Stromal cell of bone marrow (primary cell): ENCODE measurements at places on chromosomes 2 and 18.
A peak's percentile ranks its signal among the peaks of the same experiment; 100 is the strongest.

DNA sequence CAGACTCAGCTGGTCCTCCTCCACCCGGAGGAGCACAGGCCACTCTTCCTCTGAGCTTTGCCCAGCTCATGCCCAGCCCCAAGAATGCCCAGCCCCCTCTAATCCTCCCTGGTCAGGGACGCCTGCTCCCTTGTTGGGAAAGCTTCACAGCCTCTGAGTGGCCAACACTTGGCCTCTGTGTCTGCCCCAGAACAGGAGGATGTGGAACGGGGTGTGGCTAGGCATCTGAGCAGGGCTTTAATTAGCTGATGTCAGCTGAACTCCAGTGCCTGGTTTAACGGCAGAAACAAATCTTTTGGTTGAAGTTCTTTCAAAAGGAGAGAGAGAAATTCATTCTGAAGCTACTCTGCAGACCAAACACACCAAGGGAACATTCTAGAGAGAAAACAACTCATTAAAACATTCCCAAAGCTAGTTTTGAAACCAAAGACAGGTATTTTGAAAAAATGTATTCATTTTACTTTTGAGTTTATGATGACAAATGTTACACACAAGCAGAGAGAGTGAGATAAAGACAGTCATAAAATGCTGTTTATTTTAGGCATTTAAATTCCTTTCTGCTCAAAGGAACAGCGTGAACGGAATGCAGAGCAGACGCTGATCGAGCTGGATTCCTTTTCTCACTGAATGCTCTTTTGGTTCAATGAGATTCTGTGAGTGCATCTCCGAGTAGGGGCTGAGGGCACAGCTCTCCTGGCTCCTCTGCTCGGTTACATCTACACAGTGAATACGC is 63.8 kb downstream of the RTP5 start:
- DNase-seq: peak; percentile 17

GRCh38 chr2:3289526-3289925 is 88.1 kb downstream of the EIPR1 start:
- DNase-seq: no peak

DNA sequence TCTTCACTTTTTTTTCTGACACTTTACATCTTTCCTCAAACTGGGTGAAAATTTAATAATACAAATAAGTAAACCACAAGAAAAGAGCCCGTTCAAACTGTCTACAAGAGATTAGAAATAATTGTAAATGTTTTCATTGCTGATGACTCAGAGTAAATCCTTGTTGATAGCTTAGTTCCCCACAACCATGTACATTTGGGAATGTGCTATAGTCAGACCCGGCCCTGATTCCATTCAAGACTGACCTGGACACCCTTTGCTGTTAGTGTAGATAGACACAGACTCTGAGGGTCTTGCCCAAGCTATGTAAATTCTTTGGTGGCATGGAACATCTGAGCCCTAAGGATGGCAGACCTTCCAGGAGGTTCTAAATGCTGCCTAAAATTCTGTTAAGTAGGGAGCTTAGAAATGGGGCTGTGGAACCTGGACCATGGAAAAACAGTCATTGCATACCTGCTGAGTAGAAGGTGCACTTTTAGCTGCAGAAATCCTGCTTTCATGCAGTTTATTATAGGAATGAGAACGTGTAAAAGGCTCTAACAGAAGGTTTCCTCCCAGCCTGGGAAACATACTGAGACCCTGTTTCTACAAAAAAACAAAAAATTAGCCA is 3.7 kb downstream of the MALT1 start:
- DNase-seq: no peak

- no peak for DNase-seq
These were observed 271.6 kb downstream of the EIPR1 start for GRCh38 chr2:3105814-3106569.

- no peak for DNase-seq
These were observed 59.8 kb downstream of the BCL2 start for GRCh38 chr18:63259567-63260379.

DNA sequence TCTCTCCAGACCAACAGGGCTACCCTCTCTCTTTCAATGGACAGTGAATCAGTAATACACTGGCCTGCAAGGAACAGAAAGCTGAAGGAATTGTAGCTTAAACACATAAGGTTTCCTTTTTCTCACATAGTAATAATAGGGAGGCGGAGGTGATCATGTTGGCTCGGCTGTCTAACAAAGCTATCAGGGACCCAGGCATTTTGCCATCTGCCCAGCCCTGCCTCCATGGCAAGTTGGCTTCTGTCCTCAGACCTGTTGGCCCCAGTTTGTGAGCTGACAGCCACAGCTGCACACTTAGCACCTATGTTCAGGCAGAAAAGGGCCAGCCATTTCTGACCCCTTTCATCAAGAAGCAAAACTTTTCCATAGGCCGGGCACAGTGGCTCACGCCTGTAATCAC is 2.0 kb upstream of the CHRNG start:
- no peak for DNase-seq

- DNase-seq: no peak
These were observed 29.9 kb downstream of the PHLPP1 start for GRCh38 chr18:62745089-62745751.

GRCh38 chr2:222364285-222364895 is 60.0 kb upstream of the SGPP2 start:
- no peak for DNase-seq

GRCh38 chr18:61972389-61973264 is 79.8 kb upstream of the RNF152 start:
- DNase-seq: no peak

DNA sequence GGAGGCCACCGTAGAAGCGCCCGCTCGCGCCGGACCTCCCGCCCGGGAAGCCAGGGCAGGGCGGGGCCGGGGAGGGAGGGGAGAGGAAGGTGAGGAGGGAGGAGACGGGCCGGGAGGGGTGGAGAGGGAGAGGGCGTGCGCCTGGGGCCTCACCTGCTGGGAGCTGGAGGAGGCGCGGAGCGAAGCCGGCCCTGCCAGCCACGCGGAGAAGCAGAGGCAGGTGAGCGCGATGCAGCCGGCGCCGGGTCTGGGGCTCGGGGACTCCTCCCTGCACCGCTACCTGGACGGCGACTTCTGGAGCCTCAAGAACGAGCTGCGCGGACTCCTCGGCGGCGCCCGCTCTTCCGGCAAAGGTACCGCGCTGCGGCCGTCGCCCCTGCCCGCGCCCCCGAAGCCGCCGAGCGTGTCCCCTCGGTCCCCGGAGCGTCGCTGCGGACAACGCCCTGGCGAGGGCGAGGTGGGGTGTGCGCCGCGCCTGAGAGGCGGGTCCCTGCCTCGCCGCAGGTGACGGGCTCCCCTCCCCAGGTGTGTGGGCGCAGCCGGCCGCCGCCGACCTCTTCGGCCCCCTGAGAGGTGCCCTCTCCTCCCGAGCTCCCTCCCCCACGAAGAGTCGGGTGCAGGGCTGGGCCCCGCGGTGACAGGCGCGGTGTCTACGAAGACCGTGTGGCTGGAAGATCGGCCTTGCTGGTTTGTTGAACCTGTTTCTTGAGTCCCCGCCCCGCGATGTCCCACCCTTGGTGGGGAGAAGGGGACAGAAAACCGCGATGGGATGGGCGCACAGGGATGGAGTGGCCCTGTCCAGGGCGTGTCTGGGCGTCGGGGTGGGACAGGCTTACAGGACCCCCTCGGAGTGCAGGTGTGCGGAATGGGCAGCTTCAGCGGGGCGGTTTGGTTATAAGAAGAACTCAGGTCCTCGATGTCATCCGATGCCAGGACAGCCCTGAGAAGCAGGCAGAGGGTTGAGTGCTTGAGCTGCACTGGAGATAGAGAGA is at the start of gene ACOXL:
Gene ACOXL (plus strand): TSS at position 152 of the 992 bp plus-strand sequence. CDS start 35,817 bp downstream, outside the sequence.
- DNase-seq: no peak

DNA sequence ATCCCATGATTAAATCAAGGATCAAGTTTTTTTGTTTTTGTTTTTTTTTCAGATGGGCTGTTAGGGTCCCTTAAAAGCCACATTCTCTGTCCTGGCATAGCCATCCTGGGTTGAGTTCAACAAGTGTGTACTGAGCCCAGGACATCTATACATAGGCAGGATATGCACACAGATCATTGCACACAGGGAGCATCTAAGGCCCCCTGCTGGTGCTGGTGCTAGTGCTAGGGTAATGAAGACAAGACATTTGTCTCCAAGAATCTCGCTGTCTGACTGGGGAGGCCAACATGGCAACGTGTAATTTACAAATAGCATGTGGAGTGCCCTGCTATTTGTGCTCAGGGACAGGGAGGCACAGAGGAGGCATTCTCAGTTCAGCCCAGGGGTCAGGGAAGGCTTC is 124.5 kb downstream of the VAPA start:
- DNase-seq: no peak

GRCh38 chr2:133209325-133209724 is 358.9 kb downstream of the NCKAP5 start:
- DNase-seq: no peak

DNA sequence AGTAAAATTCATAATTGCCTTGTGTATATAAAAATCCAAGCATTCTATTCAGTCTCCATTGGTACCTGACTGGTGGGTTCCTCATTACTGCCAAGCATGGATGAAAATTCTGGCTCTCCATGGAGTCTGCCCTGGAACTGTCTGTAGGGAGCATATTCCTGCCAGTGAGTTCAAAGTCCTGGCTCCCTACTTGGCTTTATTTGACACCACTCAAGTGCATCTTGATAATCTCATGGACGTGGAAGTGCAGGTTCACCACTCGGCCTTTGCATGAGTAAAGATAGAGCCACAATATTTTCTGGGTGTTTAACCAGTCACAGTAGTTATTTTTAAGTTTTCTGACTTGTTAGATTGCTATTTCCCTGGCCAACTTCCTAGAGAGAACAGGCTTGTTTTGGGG is 63.5 kb downstream of the CNTNAP5 start:
- no peak for DNase-seq

GRCh38 chr2:20164061-20164733 is 60.7 kb downstream of the SDC1 start:
- no peak for DNase-seq

- DNase-seq: peak; percentile 87
These were observed 22.2 kb downstream of the NFE2L2 start for GRCh38 chr2:177242121-177242987.

DNA sequence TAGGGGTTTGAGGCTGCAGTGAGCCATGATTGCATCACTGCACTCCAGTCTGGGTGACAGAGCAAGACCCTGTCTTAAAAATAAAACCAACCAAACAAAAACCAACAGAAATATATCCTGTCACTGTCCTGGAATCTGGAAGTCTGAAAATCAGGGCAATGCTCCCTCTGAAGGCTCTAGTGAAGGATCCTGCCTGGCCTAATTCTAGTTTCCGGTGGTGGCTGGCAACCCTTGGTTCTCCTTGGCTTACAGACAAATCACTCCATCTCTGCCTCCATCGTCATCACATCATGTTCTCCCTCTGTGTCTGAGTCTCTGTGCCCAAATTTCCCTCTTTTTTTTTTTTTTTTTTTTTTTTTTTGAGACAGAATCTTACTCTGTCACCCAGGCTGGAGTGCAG is 15.9 kb upstream of the VPS4B start:
- no peak for DNase-seq

DNA sequence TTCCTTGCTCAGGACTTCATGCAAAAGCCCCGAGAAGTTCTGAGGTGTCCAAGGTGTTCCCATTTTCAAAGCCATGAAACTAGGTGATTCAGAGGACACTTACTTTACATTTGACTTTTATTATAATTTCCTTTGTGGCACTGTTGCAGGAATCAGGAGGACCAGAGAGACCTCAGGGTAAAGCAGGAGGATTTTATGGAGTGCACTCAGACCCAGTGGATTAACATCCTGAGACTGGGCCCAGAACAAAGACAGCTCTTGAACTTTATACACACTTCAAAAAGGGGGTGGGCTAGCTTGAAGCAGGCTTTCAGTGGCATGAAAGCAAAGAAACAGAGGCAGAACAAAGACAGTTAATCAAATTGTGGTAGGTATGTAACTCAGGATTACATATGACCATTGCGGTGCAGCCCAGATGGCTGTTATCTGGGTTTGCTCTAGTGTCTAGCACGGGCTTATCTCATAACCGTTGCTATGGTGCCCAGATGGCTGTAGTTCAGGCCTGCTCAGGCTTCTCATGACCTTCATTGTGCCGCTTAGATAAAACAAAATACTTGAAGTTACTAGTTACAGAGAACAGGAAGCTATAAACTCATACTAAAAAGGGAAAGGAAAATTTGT is 39.4 kb downstream of the TMEM182 start:
- DNase-seq: no peak

DNA sequence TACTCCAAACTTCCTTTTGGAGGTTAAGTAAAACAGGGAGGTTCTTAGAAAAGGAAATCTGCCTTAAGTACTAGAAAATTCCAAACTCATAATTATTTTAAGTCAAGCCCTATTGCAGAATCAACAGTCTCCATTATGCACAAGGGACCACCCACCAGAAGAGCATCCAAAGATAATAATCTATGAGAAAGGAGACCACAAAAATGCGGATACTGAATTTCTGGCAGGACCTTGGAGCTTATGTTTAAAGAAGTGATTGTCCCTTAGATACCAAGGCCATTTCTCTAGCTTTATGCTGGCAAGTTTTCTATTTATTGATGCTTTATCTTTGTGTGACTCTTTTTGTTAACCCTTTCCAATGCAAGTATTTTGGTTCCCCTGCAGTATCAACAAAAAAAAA is 404.0 kb upstream of the MMADHC start:
- peak; percentile 50 for DNase-seq

- DNase-seq: no peak
These were observed 99.9 kb upstream of the CRACDL start for GRCh38 chr2:99035920-99036319.

DNA sequence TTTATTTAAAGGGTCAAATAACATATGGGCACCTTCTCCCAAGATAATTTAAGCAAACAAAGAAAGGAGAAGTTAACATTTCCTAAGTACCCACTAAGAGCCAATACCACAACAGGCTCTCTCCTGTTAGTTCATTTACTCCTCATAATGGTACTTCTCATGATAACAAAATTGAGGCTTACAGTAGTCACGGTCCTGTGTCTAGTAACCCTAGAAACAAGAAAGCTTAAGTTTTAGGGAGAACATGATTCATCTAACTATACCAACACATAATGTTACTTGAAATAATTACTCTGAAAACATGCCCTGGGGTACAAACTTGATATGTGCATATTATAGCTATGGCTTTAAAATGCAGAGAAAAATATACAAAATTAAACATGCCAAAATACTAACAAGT is 19.8 kb downstream of the IWS1 start:
- DNase-seq: no peak

DNA sequence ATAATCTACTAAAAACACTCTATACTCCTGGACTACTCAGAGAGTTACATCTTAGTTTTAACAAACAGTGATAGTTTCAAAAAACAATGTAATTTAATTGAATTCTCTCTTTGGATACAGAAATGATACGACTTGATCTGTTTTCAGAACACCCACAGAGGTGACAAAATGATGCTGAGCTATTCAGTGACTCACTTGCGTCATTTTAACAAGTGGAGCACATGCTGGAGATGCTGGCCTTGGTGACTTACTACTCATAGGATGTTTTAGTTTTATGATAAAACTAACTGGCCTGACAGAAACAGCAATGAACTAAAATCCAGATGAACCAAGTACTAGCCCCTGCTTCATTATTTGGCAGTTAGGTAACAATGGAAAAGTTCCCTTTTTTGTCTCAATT is 101.3 kb upstream of the ITGB6 start:
- no peak for DNase-seq
